Stimulated activated CD8-positive, alpha-beta memory T cell treated with anti-CD3 and anti-CD28 coated beads, Interleukin-15, amount 100 ng/mL, for 48 hours (primary cell): ENCODE measurements at places on chromosomes 16 and 17.

- DNase-seq = peak; percentile 78
These were observed 10.6 kb downstream of the KSR1 start for GRCh38 chr17:27466743-27467375.

GRCh38 chr17:45888392-45888791 is 6.0 kb upstream of the MAPT start:
- DNase-seq = no peak

- DNase-seq = no peak
These were observed 95.8 kb downstream of the TMEM132E start for GRCh38 chr17:34675143-34675542.

DNA sequence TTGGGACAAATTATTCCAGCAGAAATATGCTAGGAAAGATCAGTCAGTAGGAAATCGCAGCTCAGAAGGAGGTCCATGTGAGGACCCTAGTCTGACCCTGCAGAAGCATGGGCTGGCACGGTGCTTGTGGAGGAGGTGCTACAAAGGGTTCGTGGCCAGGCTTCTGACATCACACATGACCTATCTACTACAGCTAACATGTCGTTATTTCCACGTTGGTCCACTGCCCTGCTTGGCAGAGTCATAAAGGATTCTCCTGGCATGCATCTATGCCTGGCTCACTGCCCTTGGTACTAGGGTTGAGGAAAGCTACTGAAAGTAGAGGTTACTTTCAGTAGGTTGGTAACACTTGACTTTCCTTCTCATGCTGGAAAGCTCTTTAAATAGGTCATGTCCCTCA is 118.1 kb upstream of the SHISA6 start:
- no peak for DNase-seq
